ENCODE measurements at places on chromosomes 1 and 21. TPM values are rescaled to one million over a fixed set of nuclear protein-coding genes. Genes with fewer than 3 reads are reported as not detected.

Gene PRKCZ
- 9.9 TPM for total RNA-seq

Gene ADCY10
- 0.21 TPM for total RNA-seq

Gene CRYZL1
- total RNA-seq: 34.2 TPM

Gene LRRIQ3
- 0.41 TPM for total RNA-seq

Gene INKA2
- 17.7 TPM for total RNA-seq
